ENCODE measurements at places on chromosomes 7 and 10.

GRCh38 chr7:19117870-19118608 is 603 bp upstream of the TWIST1 start:
- no peak for DNase-seq

DNA sequence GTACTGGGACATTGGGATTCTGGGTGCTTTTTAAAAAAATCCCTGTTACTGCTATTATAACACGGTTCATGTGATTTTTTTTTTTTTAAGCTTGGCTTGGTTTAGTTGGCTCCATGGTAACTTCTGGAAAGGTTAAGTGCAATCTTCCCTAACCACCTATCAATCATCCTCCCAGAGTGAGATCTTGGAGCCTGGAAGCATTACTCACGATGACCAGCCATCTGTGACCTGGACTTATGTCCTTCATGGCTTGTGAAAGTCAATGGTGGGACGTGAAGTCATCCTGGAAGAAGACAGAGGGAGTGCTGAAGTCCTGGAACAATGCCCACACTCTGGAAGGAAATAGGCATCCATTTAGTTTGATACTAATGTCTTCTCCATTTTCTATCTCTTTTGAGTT is 135.5 kb upstream of the FRMD4A start:
- no peak for DNase-seq

- no peak for DNase-seq
Observed at GRCh38 chr10:91462423-91462822, 52.3 kb downstream of the HECTD2 start.

GRCh38 chr10:32384171-32384570 is 37.2 kb upstream of the EPC1 start:
- no peak for DNase-seq

GRCh38 chr10:4686644-4686996 is 139.4 kb upstream of the AKR1E2 start:
- DNase-seq = no peak

DNA sequence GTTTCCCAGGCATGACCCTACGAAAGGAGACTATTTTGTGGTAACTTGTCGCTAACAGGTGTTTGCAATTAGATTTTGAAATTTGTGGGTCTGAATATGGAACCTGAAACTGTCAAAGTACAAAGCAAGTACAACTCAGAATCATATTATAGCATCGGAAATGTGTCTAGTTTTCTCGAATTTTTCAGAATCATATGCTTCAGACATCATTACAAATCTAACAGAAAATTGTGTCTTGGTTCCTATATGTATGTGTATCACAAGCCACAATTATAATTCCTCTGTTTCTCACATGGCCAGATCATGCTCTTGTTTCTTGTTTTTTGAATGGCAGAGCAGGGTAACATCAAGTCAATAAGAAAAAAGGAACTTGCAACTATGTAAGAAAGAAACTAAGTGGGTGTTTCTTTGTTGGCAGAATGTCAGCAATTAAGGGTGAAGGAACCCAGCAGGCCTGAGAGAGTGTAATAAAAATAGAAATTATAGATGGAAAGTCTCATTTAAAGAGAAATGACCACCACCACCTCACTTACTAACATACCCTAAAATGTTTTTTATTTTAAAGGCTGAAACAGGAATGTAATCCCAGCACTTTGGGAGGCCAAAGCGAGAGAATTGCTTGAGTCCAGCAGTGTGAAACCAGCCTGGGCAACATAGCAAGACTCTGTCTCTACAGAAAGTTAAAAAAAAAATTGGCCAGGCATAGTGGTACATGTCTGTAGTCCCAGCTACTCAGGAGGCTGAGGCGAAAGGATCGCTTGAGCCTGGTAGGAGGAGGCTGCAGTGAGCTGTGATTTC is 51.3 kb downstream of the PRTFDC1 start:
- no peak for DNase-seq

DNA sequence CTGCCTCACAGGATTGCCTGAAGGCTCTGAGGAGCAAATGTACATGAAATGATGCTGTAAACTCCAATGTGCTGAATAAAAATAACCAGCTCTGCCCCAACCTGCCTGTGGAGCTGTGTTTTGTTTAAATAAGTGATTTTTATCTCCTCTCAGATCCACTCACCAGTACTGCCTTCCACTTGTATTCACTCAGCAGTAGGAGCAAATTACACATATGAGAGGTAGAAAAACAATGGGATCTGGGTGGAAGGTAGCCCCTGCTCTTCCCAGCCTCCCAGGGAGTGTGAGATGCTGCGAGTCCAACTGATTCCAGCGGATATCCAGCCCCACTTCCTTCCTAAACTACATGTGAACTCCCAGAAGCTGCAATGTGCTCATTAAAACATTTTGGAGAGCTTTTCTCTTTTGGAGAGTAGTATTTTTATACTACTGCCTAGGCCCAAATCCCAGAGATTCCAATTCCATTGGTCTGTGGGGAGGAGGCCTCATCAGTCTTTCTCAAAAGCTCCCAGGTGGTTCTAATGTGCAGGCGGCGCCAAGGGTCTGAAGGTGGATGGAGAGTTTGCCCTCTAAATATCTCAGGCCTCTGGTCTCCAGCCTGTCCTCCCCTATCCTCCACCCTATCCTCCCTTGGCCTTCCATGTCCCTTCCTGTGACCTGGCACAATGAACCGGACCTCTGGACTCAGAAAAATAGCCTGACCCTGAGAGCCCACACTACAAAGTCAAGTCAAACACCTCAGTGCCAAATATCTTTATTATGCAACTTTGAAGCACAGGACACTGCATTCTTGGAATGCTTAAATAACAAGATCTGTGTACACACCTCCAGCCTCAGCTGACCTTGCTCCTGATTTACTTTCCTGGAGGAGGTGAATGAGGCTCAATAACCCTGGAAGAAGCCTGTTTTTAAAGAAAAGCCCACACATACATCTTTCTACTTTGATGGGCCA is 46.2 kb downstream of the CPVL start:
- DNase-seq = no peak

DNA sequence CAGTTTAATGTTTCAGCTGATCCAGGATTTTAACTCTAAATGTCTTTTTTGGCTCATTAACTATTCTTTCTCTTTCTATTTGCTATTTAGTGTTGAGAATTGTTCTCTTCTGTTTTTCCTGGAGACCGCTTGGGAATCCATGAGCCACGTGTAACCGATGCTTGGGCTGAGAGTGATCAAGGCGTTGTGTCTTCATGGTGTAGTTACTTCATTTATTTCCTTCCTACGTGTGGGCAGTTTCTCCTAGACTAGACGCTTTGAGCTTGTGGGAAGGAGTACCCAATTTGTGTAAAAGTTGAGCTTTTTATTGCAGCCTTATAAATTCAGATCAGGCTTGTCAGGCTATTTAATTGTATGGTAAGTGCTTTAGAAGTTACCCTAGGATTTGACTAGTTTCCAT is 2.9 kb downstream of the EIF3B start:
- no peak for DNase-seq

- no peak for DNase-seq
Observed at GRCh38 chr7:29623973-29624372, 60.3 kb downstream of the PRR15 start.

DNA sequence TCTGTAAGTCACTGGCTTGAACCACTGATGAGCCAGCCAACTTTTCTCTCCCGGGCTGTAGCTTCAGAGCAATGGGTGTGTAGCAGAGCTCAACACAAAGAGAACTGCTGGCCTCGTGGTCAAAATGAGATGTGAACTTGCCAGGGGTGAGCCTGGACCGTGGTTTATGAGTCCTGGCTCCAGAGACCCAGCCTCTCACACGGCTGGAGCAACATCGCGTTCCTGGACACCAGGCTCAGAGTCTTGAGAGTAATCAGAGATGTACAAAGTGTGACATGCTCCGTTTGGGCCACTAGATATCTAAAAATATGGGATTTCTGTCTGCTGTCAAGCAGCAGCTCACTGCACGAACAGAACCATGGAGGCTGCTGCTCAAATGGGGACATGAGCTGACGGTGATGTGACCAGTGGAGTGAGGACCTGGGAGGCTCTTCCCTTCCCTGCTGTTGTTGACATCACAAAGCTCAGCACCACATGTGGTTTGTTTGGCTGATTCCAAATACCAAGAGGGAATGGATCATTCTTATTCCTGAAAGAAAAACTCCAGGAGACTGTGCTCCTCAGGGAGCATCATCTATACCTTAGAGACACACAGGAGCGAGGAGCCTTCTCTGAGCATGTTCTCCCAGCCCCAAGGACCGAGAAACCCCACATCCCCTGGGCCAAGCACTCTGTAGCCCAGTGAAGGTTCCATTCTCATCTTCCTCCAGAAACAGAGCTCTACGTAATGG is 9.2 kb upstream of the SVIL start:
- no peak for DNase-seq

DNA sequence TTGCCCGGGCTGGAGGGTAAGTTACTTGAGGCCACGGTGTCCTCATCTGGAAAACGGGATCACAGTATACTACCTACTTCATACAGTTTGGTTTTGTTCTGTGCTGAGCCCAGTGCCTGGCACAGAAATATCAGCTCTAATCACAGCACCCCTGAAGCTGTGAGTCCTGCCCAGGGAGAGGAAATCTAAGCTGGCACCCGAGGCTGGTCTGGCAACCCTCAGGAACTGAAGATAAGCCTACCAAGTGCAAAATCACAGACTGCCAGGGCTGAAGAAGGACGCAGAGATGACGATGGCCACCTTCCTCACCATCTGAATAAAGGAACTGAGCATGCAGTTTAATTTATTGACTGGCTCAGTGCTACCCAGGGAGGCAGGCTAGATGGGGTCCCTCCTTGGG is 7.7 kb upstream of the TMEM120A start:
- no peak for DNase-seq

DNA sequence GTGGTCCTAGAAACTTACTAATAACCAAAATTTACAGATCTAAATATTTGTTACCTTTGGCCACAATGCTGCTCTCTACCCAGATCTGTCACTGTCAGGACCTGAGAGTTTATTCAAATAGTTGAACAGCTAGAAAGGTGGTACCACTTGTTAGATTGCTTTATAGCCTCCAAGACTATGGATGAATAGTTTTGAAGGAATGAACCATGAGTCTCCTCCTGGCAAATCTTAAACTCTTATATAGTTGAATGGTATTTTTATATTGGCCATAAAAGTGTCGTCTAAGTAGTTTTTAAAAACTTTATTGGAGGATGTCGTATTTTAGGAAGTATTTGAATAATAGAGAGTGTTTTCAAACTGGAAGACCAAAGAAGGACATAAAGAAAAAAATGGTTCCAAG is 178.7 kb downstream of the AHR start:
- DNase-seq = no peak

GRCh38 chr7:36037121-36037662 is 115.9 kb upstream of the EEPD1 start:
- DNase-seq = no peak

- DNase-seq = no peak
Observed at GRCh38 chr10:56823849-56824248, 462.8 kb upstream of the ZWINT start.

DNA sequence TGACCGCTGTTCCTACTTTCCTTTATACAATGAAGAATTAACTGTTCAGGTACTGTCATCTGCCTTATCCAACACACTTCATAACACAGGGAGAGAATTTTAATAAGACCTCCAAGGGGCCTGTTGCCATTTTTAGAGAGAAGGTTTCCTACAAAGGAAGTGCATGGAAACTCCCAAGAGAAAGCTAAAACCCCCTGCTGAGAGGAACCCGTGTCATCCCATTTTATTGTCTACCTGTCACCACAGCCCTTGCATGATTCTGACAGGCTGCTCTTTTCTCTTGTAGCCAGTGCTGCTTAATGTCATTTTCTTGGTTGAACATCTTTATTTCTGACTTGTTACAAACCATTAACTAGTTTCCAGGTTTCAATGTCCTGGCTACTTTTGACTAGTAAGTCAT is 98.4 kb downstream of the SNX10 start:
- DNase-seq = no peak

GRCh38 chr10:79502561-79503309 is 9.6 kb upstream of the EIF5AL1 start:
- no peak for DNase-seq

GRCh38 chr7:90709501-90710465 is 113.7 kb downstream of the CDK14 start:
- DNase-seq = no peak

DNA sequence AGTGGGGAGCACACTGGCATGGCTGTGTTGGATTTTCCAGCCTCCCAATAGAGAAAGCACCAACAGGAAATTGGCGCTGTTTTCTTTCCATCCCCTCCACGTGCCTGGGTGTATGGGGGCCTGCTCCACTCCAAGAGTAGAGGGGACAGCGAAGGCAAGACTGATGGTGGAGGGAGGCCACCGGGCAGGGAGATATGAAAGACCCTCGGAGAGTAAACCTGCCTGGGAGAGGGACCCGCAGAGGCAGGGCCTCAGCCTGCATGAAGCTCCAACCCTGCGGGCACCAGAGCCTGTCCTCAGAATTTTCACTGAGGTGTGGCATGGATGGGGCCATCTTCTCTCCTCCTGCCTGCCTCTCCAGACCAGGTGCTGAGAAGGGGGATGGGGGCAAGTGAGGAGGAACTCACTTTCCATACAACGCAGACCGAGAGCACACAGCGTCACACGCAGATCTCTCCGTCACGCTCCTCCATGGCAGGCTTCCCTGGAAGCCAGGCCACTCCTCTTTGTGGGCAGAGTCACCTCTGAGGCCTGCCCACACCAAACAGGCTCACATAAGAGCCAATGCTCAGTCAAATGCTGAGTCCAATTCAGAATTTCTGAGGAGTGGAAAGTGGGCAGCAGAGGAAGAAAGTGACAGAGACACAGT is 18.8 kb downstream of the ANXA11 start:
- no peak for DNase-seq

DNA sequence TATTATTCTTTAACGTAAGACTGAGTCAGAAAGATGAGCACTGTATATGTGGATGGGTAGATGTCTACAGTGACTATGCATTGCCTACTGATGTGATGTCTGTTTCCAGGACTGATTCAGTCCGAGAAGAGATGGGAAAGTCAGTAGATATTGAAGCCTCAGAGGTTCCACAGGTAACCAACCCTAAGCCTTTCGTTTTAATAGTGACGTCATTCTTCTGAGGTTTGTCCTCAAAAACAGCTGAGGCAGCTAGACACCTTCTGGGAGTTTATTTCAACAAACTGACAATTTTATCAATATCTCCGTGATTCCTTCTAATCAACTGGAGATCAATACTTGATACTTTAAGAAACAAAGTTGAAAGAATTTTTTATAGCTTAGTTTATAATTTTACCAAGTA is 171.6 kb downstream of the LHFPL3 start:
- DNase-seq = no peak

DNA sequence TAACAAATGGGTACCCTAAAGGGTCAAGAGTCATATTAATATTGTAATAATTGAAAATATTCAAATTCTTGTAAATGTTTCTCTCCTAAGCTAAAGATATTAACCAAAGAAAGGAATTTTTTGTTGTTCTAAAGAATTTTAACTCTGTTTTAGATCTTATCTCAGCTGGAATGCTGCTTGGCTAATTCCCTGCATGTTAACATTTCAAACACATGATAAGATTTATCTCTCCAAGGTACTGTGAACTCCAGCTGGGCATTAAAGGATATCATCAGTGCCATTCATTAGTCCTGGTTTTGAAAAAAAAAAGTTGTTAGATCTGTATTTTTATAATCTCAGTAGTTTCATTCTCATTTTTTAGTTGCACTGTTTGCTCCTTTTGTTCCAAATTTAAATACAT is 76.9 kb downstream of the MAPK8 start:
- DNase-seq = no peak

- no peak for DNase-seq
Observed at GRCh38 chr7:129006636-129007414, 48.1 kb downstream of the TNPO3 start.

Measured in tibial nerve (tissue), 4 donors.